ENCODE measurements at places on chromosomes 3 and 15. TPM values are rescaled to one million over a fixed set of nuclear protein-coding genes. Genes with fewer than 3 reads are reported as not detected.

The GMNC gene
- total RNA-seq, result 0.62 TPM

The RPL29 gene
- total RNA-seq, result 778 TPM

The RPUSD2 gene
- total RNA-seq, result 14.2 TPM

DNA sequence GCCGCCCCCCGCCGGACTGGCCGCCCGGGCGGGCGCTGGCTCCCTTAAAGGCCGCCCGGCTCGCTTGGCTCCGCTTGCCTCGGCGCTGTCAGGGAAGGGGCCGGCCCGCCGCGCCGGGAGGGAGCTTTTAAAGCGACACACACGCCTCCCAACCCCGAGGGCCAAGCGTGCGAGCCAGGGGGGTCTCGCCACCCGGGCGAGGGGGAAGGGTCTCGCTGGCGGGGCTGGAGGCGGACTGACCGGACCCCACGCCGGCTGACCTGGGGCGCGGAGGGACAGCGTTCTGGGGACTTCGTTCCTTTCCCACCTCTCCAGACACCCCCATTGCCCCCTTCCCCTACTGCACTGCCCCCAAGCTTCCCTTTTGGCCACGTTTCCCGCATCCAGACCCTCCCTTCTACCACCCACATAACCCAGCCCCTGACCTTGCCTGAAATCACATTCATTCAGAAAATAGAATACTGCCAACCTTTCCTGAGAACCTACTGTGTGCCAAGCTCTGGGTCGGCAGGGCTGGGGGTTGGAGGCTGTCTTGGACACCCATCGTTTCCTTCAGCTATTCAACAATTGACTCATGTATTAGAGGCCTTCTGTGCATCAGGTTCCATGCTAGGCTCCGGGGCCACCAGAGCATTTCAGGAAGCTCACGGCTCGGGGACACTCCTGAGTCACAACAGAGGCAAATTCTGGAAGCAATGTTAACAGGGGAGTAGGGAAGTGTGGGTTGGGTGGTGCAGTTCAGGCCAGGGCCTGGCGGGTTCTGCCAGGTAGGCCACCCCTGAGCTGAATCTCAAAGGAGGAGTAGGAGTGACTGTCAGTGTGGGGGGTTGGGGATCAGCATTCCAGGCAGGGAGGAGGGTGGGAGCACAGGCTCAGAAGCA lies at the start of gene INSYN1:
TSS of gene INSYN1 (minus strand) at position 102 of the 881 bp plus-strand sequence. CDS start 2,221 bp downstream, outside the sequence.
- no peak for DNase-seq

GRCh38 chr15:99755692-99756409 lies 22.6 kb upstream of the LYSMD4 start:
- no peak for DNase-seq

DNA sequence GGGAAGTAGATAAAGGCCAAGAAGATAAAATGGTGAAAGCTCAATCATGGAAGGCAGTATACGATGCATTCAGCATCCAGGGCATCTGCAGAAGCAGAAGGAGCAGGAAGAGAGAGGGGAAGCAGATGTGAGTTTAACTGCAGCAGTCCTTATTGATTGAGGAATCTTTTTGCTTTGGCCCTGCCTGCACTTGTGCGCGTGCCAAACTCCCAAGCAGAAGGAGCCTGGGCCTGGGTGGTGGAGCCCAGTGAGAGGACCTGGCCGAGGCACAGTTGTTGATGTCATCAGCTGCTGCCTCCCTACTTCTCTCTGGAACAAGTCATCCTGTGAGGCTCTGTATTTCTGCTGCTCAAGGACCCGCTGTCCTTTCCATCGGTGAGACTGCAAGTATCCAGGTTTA lies 65.5 kb upstream of the ROPN1 start:
- no peak for DNase-seq

- DNase-seq, result no peak
Observed at GRCh38 chr3:123687286-123687685, 102.4 kb upstream of the HACD2 start.

GRCh38 chr3:143731776-143732175 lies 116.5 kb downstream of the SLC9A9 start:
- DNase-seq, result no peak

GRCh38 chr15:63238796-63239195 lies 38.6 kb upstream of the APH1B start:
- no peak for DNase-seq
